ENCODE measurements at places on chromosomes 4 and X. TPM values are rescaled to one million over a fixed set of nuclear protein-coding genes. Genes with fewer than 3 reads are reported as not detected.

- DNase-seq: no peak
Observed at GRCh38 chr4:26081795-26082498, 167.9 kb downstream of the SMIM20 start.

VCX2 gene
- not detected for total RNA-seq

- DNase-seq: no peak
Observed at GRCh38 chr4:149702414-149703293, 113.0 kb downstream of the IQCM start.

GRIA3 gene
- total RNA-seq: not detected

GRCh38 chrX:132532913-132533312 is 44.1 kb upstream of the MBNL3 start:
- no peak for DNase-seq

Measured in SJCRH30 (cell line).